ENCODE measurements at places on chromosomes 7 and 10. TPM values are rescaled to one million over a fixed set of nuclear protein-coding genes. Genes with fewer than 3 reads are reported as not detected.

The OR2A42 gene
- not detected for total RNA-seq

The GIMAP1 gene
- 43.0 TPM for total RNA-seq

The GBX1 gene
- total RNA-seq: not detected

The PLCE1 gene
- total RNA-seq: not detected

The GTF2IRD1 gene
- 1.3 TPM for total RNA-seq

The CPA1 gene
- total RNA-seq: not detected

The C7orf57 gene
- total RNA-seq: 0.40 TPM

GRCh38 chr7:22319424-22320403, 37.2 kb downstream of the RAPGEF5 start:
- DNase-seq: no peak

DNA sequence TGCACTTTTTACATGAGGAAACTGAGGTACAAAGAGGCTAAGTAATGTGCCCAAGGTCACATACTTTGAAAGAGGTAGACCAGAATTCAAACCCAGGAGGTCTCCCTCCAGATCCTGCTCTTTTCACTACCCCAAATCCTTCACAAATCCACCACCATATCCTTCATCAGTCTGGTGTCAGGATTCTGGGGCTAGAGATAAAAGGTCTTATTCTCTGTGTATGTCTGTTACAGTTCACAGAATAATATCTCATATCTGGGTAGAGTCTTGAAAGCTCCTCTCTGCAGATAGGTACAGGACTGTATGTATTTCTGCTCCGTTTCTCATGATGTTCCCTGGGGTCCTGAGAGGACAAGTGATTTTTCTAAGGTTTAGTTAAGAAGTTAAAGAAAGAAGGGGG, 4.9 kb downstream of the PIK3CG start:
- no peak for DNase-seq

DNA sequence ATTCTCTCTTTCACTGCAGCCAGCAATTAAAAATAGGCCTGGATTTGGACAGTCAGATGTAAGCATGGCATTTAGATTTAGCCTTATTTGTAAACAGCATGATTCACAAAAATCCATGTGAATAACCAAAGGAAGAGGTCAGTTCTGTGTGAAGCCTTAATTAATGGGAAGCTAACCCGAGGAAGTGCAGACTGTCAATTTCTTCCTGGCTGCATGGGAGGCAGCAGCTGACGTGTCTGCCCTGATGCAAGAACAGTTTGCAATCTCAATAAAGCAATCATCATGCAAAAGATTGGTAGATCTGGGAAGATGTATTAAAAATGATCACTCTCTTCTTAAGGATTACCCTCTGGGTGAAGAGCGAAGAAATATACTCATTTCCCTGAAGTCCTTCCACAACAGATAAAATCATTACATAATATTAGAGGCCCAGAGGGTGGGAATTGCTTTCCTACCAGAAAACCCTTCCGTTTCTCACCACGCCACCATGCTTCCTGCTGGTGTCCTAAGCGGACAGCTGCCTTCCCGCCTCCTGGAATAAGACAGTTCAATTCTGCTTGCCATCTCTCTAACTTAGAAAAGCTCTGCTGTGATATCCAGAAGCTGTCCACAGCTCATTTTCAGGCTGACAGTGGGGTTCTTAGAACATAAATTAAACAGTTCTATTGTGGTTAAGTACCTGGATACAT, 526.7 kb upstream of the NRP1 start:
- no peak for DNase-seq

GRCh38 chr7:5302577-5302976, 19.8 kb downstream of the SLC29A4 start:
- DNase-seq: no peak

DNA sequence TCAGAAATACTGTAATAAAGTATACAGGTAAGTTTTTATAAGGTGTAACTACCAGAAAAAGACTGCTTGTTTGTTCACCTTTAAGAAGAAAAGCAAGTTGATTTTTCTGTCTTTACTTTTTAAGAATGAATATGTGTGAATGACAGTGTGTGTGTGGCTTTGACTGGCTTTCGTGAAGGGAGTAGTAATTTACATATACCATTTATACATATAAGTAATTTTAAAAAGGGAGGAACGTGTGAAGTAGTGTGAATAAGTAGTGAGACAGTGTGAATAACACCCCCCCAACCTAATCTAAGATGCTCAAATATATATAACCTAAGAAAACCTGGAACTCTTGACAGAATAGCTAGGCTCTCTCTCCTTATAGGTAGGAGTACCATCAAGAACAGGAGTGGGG, 33.2 kb downstream of the RBM33 start:
- DNase-seq: no peak

GRCh38 chr10:98039690-98040381, 9.4 kb upstream of the CRTAC1 start:
- no peak for DNase-seq

GRCh38 chr7:139883814-139884213, 54.8 kb downstream of the TBXAS1 start:
- DNase-seq: no peak

GRCh38 chr10:78870458-78870857, 198.3 kb upstream of the ZMIZ1 start:
- DNase-seq: no peak

DNA sequence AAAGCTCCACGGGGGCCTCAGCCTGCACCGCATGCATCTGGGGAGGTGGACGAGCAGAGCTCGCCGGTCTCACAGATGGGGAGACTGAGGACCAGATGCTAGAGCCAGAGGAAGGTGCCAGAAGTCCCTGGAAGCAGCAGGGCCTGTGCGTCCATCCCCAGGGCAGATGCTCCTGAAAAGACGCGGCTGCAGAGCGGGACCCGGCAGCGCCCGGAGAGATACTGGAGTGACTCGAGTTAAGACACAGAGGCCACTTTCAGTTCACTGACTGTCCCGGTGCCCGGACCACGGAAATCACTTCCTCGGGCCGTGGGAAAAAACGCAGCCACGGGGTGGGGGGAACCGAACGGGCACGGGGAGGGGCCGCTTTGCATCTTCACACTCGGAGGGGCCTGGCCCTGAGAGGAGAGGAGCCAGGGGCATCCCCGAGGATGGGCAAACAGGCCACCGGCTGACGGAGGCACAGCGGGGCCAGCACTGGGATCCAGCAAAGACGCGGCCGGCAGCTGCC, 85.4 kb downstream of the FOXL3 start:
- DNase-seq: no peak

DNA sequence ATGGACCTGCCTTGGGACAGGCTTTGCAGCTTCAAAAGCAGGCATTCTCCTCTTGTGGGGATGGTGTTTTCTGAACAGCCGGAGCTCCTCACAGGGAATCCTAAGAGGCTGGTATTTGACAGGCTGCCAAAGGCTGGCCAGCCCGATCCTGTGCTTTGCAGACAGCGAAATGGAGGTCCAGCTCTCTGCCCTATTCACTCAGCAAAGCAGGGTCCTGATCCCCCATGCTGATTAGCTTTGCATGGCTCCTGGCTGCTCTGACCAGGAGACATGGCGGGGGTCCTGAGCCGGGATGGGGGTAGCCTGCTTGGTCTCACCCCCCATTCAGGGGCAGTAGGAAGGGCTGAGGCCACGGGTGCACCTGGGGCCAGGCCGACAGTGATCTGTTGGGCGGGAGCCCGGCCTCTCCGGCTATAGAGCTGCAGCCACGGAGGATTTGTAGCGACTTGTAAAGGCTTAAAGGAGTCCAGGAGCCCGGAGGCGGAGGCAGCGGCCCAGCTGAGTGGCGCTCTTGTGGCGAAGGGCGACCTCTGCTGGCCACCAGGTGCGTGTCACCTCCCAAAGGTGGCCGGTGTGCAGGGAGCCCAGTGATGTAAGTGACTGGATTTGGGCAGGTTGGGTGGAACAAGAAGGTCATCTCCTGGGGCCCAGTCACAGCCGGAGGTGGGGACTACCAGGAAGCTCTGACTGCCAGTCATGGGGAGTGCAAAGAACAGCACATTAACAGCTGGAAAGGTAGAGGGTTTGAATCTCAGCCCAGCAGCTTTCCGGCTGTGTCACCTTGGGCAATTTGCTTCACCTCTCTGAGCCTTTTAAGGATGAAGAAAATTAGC, 126.5 kb downstream of the ZMIZ1 start:
- DNase-seq: peak; percentile 86

DNA sequence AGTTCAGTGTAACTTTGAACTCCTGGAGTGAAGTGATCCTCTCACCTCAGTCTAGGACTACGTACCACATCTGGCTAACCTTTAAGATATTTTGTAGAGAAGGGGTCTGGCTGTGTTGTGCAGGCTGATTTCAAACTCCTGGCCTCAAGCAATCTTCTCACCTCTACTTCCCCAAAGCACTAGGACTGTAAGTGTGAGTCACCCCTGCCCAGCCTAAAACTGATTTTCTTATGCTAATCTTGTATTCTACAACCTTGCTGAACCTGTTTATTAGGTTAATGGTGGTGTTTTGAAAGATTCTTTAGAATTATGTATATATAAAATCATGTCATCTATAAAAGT, 58.0 kb downstream of the LCOR start:
- no peak for DNase-seq

- DNase-seq: no peak
Observed at GRCh38 chr7:33644489-33644888, 260.9 kb upstream of the BMPER start.

- DNase-seq: no peak
Observed at GRCh38 chr10:99983280-99983988, 26.3 kb downstream of the DNMBP start.

Data from activated naive CD8-positive, alpha-beta T cell treated with anti-CD3 and anti-CD28 coated beads, Interleukin-2, amount 10 ng/mL, durations not matched to agents 7 days and 5 days (primary cell).